LoVo (cell line): ENCODE measurements at places on chromosomes 16 and 17.

- DNase-seq: peak; percentile 47
Observed at GRCh38 chr17:16013943-16014407, 14.4 kb downstream of the TTC19 start.

GRCh38 chr16:6211644-6212043 is 1114.0 kb upstream of the EEF2KMT start:
- no peak for DNase-seq

GRCh38 chr16:11631214-11631613 is 37.0 kb upstream of the SNN start:
- DNase-seq: no peak

DNA sequence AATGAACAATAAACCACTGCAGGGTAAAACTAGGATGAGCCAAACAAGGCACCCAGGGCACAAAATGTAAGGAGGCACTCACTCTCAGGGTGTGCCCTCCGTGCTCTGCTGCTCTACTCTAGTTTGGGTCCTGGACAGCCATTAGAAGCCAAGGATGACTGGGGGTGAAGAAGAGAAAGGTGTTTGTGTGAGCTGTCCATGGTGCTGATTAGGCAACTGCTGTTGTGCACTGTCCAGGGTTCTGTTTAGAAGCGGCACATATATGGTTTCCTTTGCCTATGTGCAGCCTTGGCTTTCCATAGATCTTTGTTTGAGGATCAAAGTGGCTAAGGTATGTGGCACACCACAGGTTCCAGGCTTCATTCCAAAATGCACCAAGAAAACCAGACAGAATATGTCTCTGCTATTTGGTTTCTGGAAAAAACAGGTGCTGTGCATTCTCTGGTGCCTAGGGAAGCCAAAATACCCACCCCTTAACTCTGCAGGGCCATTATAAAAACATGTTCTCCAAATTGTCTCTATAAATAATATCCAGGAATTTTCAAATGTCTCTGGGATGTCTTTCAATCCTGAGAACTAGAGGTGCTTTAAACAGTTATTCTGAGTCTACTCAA is 123.5 kb downstream of the CBLN1 start:
- peak; percentile 48 for DNase-seq

- no peak for DNase-seq
Observed at GRCh38 chr16:76976101-76976500, 214.9 kb upstream of the MON1B start.

GRCh38 chr16:56370185-56370874 is 55.0 kb downstream of the AMFR start:
- DNase-seq: no peak

GRCh38 chr16:89922477-89922883 is 662 bp upstream of the TUBB3 start:
- peak; percentile 24 for DNase-seq
